ENCODE measurements at places on chromosomes 13 and 19.

GRCh38 chr19:47681936-47682335, 31.3 kb upstream of the EHD2 start:
- DNase-seq: no peak

DNA sequence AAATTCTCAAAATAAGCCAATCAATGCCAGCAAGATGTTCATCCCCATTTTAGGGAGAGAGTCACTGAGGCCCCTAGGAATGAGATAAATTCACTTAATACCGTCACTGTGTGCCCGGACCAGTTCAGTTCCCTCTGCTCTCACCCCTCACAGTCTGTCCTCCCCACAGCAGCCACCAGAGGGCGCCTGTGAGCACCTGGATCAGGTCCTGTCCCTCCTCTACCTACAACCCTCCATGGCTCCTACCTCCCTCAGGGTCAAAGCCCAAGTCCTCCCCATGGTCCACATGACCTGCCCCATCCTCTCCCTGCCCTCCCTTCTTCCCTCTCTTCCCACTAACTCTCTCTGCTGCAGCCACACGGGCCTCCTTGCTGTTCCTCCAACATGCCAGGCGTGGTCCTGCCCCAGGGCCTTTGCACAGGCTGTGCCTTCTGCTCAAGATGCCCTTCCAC, 42.0 kb upstream of the NFIC start:
- DNase-seq: no peak

DNA sequence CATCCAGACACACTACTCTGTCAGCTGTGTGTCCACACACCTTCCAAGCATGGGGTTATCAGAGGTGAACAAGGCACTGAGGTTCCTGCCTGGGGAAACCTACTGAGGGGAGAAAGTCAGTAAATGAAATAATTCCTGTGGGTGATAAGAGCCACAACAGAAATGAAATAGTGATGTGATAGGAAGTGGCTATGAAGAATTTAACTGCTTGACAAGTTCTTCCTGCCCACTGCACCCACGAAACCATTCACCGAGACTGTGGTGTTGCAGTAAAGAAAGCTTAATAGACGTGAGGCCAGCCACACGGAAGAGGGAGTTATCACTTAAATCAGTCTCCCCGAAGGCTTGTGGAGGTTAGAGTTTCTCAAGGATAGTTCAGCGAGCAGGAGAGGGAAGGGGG, 353.1 kb downstream of the UQCRFS1 start:
- no peak for DNase-seq

DNA sequence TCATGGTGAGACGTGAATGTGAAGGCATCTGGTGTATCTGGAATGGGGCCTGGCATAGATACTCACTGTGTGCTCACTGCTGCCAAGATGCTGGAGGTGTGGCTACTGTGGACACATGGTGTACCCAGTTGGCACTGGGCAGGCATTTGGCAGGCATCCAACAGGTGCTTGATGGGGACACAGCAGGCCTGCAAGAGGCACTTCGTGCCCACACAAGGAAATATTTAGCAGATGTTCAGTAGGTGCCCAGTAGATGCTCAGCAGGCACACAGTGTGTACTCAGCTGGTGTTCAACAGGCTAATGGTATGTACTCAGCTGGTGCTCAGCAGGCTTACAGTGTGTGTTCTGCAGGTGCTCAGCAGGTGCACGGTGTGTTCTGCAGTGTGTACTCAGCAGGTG, 14.2 kb downstream of the CRTC1 start:
- DNase-seq: no peak

- no peak for DNase-seq
Measured at GRCh38 chr13:99288089-99288488, 19.1 kb downstream of the GPR183 start.

GRCh38 chr13:40344270-40345148, 321.9 kb downstream of the FOXO1 start:
- DNase-seq: no peak

- no peak for DNase-seq
Measured at GRCh38 chr13:113820813-113821651, 42.8 kb downstream of the GAS6 start.

DNA sequence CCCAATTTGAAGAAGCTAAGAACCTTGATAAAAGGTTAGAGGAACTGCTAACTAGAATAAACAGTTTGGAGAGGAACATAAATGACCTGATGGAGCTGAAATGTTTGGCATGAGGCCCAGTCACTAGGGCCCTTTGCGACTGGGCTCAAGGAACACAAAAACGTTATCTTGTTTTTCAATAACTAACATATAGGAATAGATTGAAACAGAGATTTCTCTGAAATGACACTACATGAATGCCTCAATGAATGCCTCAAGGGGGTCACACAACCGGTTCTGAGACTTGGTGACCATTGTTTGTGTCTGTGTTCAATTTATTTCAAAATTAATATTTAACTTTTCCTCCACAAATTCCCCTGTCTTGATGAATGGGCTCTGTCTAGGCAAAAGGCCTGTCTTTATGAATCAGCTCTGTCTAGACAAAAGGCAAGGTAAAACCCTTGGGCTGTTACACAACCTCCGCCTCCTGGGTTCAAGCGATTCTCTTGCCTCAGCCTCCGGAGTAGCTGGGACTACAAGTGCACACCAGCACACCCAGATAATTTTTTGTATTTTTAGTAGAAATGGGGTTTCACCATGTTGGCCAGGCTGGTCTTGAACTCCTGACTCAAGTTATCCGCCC, 932 bp upstream of the ZNF486 start:
- no peak for DNase-seq

- DNase-seq: no peak
Measured at GRCh38 chr13:75299913-75300862, 181.8 kb downstream of the TBC1D4 start.

DNA sequence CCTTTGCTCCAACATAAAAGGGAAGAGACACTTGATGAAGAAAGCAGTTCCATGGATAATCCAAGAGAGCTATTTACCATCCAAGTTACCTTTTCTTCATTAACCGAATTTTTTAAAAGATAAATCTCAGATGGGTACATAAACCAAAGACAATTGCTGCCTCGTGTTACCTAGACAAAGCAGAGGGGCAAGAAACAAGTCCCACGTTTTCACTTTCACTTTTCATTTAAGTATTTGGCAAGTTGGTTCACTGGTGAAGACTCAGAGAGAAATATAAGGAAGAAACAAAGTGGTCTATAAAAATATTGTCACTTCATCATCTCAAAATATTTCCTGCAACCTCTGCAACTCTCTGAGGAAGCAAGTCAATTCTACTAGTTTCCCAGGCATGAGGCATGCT, 446.1 kb downstream of the FGF14 start:
- DNase-seq: no peak

GRCh38 chr19:38736413-38737280, 7.6 kb downstream of the CAPN12 start:
- DNase-seq: no peak

DNA sequence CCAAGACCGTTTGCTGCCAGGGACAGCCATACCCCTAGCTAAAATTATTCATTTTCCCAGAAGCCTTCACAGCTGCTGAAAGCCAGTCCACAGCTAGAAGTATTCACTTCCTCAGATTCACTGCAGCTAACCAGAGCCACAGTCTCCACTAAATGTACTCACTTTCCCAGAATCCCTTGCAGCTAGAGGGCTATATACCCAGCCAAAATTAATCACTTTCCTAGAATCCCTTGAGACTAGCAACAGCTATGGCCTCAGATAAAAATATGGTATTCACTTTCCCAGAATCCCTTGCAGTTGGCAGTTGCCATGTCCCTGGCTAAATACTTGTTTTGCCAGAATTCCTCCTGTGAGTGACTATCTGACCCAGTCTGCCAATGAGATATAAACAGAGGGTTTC, 13.8 kb upstream of the MEIS3 start:
- DNase-seq: no peak

DNA sequence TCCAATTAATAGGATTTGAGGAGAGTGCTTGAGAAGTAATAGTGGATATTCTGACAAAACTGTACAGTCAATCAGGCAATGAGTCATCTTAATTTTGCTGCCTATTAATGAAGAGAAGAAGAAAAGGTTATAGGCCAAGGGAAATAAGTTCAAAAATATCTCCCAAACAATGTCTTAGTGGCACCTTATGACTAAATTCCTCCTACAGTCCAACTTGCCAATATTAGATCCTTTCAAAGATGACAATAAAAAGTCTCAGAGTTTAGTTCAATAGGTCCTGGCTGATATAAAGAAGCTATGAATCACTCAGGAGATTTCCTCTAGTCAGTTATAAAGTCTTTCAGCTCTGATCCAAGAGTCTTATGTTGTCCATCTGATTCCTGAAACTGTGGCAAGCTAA, 27.9 kb downstream of the UGGT2 start:
- no peak for DNase-seq

GRCh38 chr13:20349564-20350381, 117.7 kb upstream of the GJB6 start:
- no peak for DNase-seq

GRCh38 chr19:56477429-56478338, 539 bp upstream of the ZNF667 start:
- no peak for DNase-seq

- no peak for DNase-seq
Measured at GRCh38 chr13:73549717-73550116, 490.9 kb downstream of the KLF5 start.

Measured in NCI-H1048 (cell line).